ENCODE measurements at places on chromosomes 12 and 14.
A peak's percentile ranks its signal among the peaks of the same experiment; 100 is the strongest.

- DNase-seq, result no peak
Measured at GRCh38 chr12:108778053-108778452, 46.7 kb upstream of the CORO1C start.

DNA sequence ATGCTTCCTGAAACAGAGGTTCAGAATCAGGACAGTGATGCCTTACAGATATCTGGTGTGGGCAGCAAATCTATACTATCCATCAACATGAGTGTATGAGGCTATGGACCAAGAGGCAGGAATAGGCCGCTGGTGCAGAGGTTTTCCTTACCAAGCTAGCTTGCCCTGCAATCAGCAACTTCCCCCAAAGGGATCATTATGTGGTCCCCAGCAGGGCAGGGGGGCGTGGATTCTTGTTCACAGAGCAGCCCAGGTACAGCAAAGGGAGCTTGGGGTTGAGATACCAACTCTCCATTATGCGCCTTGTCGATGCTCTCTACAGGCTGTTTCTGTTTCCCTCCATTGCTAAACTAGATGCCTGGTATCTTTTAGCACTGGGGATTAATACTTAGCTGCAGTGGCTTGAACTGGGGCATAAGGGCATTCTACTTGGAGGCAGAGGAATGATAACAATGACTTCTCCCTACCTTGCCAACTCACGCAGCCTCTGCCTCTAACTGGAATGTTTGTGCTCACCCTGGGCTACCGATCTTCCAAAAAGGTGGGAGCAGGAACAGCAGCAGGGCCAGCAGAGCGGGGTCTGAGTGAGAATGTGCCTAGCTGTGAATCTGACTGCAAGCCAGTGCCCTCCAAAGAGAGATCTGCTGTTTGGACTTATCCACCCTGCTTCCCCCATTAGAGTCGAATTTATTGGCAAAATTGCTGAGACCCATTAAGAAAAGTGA, 10.3 kb upstream of the KRT1 start:
- DNase-seq, result no peak

- DNase-seq, result peak; percentile 6
Measured at GRCh38 chr14:89702073-89702875, 252.3 kb downstream of the EFCAB11 start.

GRCh38 chr12:106070611-106071010, 68.1 kb downstream of the NUAK1 start:
- no peak for DNase-seq

DNA sequence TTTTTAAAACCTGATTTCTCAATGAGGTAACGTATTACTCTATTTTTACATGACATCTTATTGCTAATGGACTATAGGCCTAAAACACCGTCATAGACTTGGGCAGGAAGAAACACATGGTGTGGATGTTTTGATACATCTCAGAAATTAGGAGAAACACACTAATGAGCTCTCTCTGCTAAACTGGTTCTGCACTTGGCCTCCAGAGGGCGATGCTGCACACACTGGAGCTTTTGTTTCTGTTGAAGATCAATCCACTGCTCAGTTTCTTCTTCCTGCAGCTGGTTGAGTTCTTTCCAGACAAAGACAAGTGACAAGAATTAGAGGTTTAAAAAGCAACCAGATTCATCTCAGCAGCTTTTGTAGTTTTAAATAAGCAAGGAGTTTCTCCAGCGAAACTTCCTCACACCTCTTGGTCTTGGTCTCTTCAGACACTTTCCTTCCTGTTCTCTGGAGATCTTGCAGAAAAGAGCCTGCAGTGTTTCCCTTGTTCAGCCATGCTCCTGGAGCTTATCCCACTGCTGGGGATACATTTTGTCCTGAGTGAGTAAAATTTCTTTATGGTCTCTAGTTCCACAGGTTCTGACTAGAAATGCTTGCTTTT, 178.5 kb upstream of the OR4E1 start:
- peak; percentile 55 for DNase-seq

GRCh38 chr12:88944397-88944796, 364.1 kb upstream of the KITLG start:
- DNase-seq, result peak; percentile 75

- no peak for DNase-seq
Measured at GRCh38 chr14:68741839-68742470, 50.9 kb downstream of the ZFP36L1 start.
